Activated CD4-positive, alpha-beta T cell treated with anti-CD3 and anti-CD28 coated beads, Interleukin-2, amount 10 ng/mL, durations not matched to agents 24 days and 14 days (primary cell): ENCODE measurements at places on chromosomes 12 and 14. TPM values are rescaled to one million over a fixed set of nuclear protein-coding genes. Genes with fewer than 3 reads are reported as not detected.

- no peaks in the 10 kb centered on the region for H3K27me3 ChIP-seq
- H3K27ac ChIP-seq: no peak overlapping the region
- H3K4me3 ChIP-seq: no peak overlapping the region
- DNase-seq: no peak
- no peaks in the 10 kb centered on the region for H3K36me3 ChIP-seq
Measured at GRCh38 chr12:58668871-58669270, 251.4 kb downstream of the LRIG3 start.

GRCh38 chr12:64756376-64756775 lies 2.8 kb downstream of the GNS start:
- H3K27ac ChIP-seq: no peak overlapping the region
- H3K36me3 ChIP-seq: peaks cover 5% of the 10 kb centered on the region
- H3K4me3 ChIP-seq: no peak overlapping the region
- H3K4me1 ChIP-seq: peaks cover 46% of the 10 kb centered on the region

FGD4 gene
- total RNA-seq: 0.07 TPM in 1 of 2 replicates, not detected in the other

MYBPC1 gene
- total RNA-seq: not detected in 2 replicates

DNA sequence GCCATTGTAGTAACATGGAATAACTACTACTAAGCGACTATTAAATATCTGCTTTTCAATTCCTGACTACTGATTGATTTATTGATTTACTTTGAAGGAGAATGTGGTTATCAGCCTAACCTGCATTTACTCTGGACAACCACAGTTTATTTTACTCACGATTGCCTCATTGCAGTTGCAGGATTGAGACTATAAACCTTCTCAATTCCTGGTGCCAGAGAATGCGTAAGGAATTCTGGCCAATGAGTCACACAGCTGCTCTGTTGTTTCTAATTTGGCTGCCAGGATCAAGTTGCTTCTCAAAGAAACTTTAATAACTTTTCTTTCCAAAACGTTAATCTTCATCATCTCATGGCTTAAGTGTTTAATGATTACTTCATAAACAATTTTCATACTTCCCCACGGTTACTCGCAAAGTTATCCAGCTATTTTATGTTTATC lies 13.1 kb upstream of the TMTC1 start:
- H3K27ac ChIP-seq: no peak overlapping the region
- H3K36me3 ChIP-seq: no peaks in the 10 kb centered on the region
- H3K4me1 ChIP-seq: no peaks in the 10 kb centered on the region
- no peaks in the 10 kb centered on the region for H3K27me3 ChIP-seq
